G401 (cell line): ENCODE measurements at places on chromosomes 1 and 21. TPM values are rescaled to one million over a fixed set of nuclear protein-coding genes. Genes with fewer than 3 reads are reported as not detected.

LPAR3 gene
- not detected in 2 replicates for total RNA-seq

FCRL6 gene
- total RNA-seq = not detected in 2 replicates

TSSK3 gene
- total RNA-seq = 0.20 TPM in 1 of 2 replicates, not detected in the other

NIBAN1 gene
- total RNA-seq = 0.62 and 0.98 TPM in 2 replicates

GUCA2B gene
- total RNA-seq = not detected in 2 replicates

SCAF4 gene
- total RNA-seq = 2.1 and 4.1 TPM in 2 replicates

TNFRSF8 gene
- 0.25 TPM in 1 of 2 replicates, not detected in the other for total RNA-seq

UBE2Q1 gene
- 38.0 and 61.2 TPM in 2 replicates for total RNA-seq

AVPR1B gene
- not detected in 2 replicates for total RNA-seq

SZRD1 gene
- total RNA-seq = 77.8 and 109 TPM in 2 replicates

AMY1B gene
- not detected in 2 replicates for total RNA-seq

EDN2 gene
- 1.8 and 2.2 TPM in 2 replicates for total RNA-seq

RUNX3 gene
- 0.17 TPM in 1 of 2 replicates, not detected in the other for total RNA-seq

SH3BGR gene
- total RNA-seq = 0.86 and 2.2 TPM in 2 replicates

TMEM69 gene
- 57.0 and 79.0 TPM in 2 replicates for total RNA-seq

CRYAA gene
- not detected in 2 replicates for total RNA-seq
